Right ventricle myocardium inferior (tissue), 1 donor: ENCODE measurements at places on chromosomes 3 and 15. TPM values are rescaled to one million over a fixed set of nuclear protein-coding genes. Genes with fewer than 3 reads are reported as not detected.

The STRA6 gene
- total RNA-seq, result not detected

The TTC23 gene
- 13.0 TPM for total RNA-seq

The FOXB1 gene
- not detected for total RNA-seq

The ACKR2 gene
- total RNA-seq, result 0.89 TPM

DNA sequence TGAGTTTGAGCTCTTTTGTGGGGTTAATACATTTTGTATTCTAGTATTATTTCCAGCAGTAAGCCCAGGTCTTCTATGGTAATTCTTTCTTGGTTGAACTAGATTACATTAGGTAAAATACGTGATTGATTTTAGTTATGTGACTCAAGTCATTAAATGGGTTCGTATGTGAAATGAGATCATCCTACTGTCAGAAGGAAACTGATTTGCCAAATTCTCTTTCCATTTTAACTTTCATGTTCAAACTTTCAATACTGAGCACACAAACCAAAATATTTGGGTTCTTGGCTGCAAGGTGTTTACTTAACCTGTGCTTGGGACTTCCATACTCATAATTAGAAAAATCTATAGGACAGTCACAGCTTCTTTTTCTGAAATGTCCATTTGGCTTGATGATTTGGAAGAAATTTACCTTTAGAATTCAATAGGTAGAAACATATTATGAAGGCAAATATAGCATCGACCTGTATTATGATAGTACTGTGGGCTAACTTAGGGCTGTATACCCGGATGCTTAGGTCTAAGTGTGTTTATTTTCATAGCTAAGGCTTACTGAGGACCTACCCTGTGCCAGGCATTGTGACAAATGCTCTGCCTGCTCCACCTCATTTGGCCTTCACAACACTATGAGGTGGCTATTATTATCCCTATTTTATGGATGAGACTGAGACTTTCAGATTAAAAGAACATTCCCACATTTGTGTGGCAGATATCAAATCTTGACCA, 631.8 kb upstream of the GRM7 start:
- DNase-seq, result no peak

DNA sequence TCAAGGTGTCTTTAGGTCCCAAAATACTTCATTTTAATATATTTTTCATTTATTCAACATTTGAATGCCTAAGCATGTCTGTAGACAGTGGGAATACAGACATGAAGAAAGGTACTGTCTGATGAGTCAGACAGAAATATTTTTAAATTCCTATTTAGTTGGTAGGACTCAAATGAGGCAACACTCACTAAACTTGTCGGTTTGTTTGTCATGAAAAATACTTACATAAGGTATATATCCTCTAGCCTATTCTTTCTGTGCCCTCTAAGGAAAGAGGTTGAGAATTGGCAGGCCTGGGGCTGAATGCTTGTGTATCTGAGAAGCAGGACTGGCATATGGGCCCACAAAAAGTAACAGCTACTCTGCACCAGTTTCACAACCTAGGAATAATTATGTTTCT, 423.6 kb upstream of the MDFIC2 start:
- no peak for DNase-seq

DNA sequence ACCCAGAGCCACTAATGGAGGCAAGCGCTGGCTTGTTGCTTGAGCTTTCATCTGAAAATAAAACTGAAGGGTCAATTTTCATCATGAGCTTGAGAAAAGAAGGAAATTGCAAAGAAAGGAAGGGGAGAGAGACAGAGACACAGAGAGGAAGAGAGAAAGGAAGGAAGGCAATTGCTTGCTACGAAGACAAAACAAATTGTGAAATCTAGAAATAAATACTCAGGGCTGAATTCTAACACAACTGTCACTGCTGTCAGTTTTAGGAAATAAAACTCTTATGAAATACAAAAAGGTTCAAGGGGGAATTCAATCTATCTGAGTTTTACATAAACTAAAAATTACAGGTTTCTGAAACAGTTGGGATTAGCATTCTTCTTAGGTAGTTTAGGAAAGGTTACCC, 36.7 kb downstream of the FOXP1 start:
- no peak for DNase-seq

GRCh38 chr3:129989414-129989813, 14.9 kb downstream of the TRH start:
- no peak for DNase-seq

DNA sequence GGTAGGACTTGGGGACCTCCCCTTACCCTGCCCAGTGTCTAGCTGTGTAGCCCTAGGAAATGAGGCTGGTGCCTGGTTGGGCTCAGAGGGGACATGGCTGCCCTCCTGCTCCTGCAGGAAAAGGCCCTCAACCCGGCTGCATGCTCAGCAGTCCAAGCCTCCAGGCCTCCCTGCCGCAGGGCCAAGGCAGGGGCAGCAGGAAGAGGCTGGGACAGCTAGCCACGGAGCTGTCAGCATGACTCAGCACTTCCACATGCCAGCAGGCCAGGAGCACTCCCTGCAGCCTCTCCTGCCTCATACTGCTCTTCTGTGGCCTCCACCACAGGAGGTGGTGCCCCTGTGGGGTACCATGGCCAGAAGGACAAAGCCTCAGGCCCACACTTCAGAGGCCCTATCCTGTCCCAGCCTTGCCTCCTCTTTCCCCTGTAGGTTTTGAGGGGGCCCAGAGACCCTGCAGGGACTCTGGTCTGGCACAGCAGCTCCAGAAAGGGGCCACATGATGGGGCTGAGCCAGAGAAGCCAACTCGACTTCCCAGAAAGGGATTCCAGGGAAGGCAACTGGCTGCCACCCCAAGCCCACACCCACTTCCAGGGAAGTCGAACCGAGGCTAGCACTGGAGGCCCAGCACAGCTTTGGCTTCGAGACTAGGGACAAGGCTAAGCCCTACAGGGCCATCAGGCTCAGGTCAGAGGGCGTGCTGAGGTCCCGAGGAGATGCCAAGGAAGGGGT, 19.5 kb downstream of the TKT start:
- DNase-seq, result peak; percentile 89

DNA sequence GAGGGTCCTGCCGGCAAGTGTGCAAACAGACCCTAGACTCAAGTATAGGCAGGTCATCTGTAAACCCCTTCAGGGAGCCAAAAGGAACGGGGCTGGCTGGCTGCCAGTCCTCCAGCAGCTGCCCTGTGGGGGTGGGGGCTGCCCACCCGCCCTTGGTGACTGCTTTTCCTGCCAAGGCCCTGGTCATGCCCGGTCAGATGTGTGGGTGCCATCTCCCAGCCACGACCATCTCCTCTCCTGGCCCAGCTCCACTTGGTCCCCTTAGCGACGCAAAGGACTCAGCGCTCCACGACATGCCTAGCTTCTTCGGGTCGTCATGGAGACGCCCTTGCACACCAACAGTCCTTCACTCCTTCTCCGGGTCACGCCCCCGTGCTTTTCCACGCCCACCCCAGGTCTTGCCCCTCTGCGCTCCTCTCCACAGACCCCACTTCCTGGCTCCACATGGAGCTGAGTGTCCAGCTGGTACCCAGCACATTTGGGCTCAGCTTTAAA, 2.4 kb downstream of the MUC4 start:
- DNase-seq, result no peak

DNA sequence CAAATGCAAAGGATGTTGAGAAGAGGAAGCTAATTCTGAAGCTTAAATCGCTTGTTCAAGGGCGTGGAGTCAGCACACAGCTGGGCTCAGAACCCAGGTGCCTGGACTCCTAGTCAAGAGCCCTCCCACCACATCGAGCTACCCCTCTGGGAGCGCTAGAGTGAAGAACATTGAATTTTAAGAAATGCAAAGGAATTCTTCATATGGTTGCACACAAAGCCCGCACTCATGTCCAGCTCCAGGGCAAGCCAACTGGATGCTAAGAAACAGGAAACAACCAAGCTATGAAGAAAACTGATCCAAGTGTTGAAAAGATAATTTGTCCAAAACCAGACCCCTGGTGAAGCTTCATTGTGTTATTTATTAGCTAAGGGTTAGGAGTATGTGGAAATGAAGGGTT, 122.3 kb downstream of the ALDH1A2 start:
- no peak for DNase-seq

DNA sequence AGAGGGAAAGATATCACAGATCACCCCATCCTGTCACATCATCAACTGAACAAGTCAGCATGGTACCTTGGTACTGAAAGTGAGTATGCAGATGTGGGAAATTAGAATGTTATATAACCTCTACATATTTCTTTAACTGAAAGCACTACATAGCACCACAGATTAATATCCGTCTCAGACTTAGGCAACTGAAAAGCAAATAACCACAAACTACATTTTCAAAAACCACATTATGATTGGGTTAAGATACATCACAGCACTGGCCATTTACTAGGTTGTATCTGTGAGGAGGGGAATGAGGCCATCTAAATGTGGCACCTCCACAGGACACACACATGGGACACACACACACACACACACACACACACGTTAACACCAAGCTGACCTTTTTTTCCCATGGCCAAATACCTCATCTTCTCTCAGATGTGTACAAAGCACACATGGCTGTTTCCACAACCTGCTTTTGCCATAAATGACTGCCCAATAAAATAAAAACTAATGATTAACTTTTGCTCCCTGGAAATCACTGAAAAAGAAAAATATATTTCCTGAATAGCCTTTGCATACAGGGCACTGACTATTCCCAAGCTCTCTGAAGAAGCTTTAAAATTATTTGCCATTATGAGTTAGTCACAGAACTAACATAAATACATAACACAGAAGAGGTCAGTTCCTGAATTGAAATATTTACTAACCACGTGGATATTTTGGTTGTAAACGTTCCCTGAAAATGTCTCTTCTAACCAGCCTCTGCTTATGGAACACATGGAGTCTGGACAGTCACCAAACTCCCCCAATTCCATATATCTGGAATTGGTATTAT, 60.1 kb downstream of the SUMF1 start:
- no peak for DNase-seq

DNA sequence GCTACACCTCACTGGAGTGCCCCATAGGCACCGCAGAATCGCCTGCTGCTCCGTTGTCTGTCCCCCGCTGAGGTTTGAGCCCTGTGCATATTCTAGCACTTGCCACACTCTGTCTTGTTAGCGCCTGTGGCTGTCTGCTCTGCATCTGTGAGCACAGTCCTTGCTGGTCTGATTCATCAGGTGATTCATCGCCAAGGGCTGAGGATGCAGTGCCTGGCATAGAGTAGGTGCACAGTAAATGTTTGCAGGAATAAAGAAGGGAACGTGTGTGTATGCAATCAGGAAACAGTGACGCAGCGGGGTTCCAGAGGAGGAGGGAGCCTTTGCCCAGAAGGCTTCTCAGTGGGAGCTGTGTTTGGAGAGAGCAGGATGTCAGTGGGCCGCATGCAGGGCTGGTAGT, 124.0 kb upstream of the PLXNA1 start:
- DNase-seq, result no peak

- DNase-seq, result no peak
Observed at GRCh38 chr3:61114316-61114953, 136.8 kb downstream of the FHIT start.

DNA sequence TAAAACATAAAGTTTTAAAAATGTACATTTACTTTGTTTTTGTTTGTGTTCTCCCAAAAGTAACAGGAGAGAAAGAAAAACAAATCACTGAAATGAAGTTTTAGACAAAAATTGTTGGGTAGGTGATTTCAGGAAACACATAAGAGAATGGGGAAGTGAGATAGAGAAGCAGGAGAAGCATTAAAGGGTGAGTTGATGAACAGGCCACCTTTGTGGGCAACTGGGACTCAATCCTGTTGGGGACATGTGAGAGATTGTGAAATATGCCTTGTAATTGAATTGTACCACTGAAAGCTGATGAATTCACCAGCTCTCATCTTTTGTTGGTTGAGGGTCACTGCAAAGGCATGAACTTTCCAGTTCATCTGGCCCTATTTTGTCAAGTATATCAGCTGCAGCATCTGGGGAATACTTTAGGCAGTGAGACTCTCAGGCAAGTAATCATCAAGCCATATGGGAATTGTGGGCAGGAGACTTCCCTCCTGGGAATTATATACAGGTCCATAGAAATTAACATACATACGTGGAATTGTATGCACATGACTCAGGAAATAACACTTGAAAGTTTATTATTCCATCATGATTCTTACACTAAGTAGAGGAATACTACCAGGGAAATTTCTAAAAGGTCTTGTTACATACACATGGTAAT, 181.0 kb downstream of the ZBBX start:
- no peak for DNase-seq

- no peak for DNase-seq
Observed at GRCh38 chr3:137008131-137008530, 50.3 kb downstream of the IL20RB start.

DNA sequence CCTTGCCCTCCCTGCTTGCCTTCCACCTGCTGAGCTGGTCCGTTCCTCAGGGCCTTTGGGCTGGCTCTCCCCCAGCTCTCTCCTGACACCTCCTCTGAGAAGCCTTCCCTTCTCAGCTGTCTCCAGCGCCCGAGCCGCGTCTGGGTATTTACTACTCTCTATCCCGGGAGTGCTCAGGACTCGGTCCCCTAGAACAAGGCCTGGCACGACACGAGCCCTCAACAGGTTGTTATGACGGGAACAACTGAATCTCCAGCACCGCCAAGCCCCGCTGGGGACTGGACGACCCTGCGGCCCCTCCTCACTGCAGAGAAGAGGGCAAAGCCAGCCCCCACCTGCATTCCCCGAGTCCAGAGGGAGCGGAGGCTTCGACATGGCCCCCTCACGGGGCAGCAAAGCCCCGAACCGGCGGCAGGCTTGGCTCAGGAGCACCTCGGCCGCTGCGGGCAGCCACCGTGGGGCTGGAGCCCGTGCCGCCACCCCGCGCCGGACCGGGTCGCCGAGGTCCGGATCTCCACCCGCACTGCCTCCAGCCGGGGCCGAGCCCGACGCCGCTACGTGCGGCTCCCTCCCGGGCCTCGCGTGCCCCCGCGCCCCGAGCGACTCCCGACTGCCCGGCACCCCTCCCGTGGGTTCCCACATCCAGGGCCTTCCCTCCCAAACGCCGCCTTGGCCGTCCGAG, 792 bp downstream of the TPRA1 start:
- peak; percentile 66 for DNase-seq

DNA sequence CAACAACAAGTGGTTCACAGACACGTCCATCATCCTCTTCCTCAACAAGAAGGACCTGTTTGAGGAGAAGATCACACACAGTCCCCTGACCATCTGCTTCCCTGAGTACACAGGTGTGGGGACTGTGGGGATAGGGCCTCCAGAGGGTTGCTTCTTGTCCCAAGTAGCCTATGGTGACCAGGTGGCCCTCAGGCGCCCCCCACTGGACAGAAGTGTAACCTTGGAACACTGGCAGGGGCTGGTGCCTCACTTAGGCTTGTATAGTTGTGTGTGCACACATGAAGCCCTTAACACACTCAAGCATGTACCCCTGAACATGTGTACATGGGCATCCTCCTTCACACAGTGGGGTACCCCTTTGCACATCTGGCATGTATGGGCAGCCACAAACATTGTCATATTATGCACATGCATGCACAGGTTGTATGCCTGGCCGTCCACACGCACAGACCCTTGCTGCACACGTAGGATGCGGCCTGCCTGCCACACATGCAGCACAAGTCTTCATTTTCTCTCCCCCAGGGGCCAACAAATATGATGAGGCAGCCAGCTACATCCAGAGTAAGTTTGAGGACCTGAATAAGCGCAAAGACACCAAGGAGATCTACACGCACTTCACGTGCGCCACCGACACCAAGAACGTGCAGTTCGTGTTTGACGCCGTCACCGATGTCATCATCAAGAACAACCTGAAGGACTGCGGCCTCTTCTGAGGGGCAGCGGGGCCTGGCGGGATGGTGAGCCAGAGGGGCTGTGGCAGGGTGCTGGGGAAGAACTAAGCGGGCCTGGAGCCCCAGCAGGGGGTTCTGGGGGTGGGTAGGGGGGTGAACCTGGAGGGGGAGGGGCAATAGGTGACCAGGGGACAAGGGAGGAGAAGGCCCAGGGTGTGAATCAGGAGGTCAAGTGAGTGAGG, 11.7 kb upstream of the SEMA3B start:
- no peak for DNase-seq
